ENCODE measurements at places on chromosomes 7 and 10.

- no peak for DNase-seq
Measured at GRCh38 chr10:79560160-79560709, at the start of gene SFTPA2. SFTPA2 (minus strand) TSS chr10:79560407; CDS start chr10:79559483, 924 bp downstream.

- no peak for DNase-seq
Measured at GRCh38 chr10:8069627-8070026, 15.1 kb downstream of the GATA3 start.

- no peak for DNase-seq
Measured at GRCh38 chr7:103795107-103795506, 194.4 kb downstream of the RELN start.

DNA sequence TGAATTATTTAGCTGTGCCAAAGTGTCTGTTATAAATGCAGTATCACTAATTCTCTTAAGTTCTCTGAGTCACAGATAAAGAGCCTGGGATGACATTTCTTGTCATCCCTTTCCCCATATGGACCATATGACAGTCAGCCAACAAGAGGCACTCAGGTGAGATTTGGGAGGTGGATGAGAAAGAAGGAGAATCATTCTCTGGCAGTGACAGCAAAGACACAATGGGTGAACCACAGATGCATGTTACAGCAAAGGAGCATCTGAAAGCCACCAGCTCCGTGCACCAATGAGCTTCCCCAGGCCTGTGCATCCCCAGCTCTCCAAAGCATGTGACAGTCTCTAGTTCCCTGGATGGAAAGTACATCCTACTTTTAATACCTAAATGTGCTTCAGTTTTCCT is 10.8 kb downstream of the GIMAP6 start:
- no peak for DNase-seq

DNA sequence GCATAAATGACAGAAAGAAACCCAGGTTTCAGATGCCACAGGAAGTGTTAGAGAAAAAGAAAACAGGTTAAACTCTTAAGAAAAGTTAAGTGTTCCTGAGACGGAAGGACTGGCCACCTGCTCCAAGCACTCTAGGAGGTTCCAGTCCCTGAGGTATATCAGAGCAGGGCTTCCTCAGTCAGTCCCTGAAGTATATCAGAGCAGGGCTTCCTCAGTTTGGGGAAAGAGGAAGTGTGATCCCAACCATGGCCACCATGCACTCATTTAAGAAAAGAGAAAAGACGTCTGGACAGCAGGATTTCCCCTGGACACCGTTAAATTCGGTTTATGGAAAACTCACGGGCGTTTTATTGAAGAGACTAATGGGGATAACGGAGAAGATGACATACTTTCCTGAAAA is 133.4 kb upstream of the PFKP start:
- no peak for DNase-seq

DNA sequence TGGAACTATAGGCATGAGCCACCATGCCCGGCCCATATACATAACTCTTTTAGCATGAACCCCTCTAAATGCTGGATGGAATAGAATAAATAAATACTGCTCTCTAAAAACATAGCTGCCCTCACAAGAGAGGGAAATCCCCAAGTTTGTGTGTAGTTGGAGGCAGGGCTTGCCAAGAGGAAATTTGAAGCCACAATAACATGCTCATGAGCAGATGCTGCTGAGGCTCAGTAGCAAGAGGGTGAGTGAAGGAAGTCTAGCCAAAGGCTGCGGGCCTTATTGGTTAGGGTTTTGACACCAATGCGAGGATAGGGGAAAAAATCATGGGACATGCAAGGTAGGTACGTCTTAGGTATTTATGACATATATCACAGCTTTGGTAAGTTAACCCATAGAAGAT is 17.3 kb downstream of the TPK1 start:
- no peak for DNase-seq

- no peak for DNase-seq
Measured at GRCh38 chr10:16943295-16944285, 126.4 kb upstream of the RSU1 start.

DNA sequence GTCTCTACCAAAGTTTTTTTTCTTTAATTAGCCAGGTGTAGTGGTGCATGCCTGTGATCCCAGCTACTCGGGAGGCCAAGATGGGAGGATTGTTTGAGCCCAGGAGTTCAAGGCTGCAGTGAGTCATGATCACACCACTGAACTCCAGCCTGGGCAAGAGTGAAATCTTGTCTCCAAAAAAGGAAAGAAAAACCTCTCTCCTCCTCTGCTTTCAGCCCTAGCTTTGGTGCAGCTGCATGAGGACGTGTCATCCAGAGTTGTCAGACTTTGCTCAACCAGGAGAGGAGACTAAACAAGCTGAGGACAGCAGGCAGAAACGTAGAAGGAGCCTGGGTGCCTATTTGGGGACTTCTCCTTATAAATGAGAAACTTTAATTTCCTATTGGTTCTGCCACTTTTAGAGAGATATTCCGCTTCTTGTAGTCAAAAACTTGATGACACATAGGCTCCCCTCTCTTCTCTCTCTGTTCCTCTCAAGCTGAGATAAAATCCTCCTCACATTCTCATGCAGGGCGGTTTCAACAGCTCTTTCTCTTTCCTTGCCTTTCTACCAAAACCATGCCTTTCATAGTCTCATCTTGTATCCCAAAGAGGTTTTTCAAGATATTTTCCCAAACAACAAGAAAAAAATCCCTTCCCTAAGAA is 205.4 kb downstream of the ARHGAP12 start:
- no peak for DNase-seq

- no peak for DNase-seq
Measured at GRCh38 chr7:37352974-37353948, 95.4 kb downstream of the ELMO1 start.

DNA sequence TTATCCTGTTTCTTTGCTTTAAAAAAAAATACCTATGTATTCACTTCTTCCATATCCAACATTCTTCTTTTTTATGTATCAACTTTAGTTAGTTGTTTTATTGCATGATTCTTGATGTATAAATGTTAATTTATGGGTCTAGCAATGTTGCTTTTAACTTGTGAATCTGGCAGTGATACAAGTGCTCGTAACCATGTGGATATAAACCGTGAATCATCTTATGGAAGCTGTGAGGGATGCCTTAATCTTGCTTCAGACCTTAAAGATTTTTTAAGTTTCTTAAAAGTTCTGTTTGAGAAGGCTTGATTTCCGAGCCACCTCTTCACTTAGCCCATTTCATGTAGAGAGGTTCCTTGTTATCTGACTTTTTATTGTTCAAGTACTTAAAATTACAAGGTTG is 25.9 kb downstream of the HELLS start:
- no peak for DNase-seq

GRCh38 chr10:44258019-44258418 is 126.9 kb downstream of the CXCL12 start:
- no peak for DNase-seq

GRCh38 chr7:21585070-21585724 is 42.4 kb downstream of the DNAH11 start:
- DNase-seq: no peak

- no peak for DNase-seq
Measured at GRCh38 chr10:113027230-113027573, 77.2 kb downstream of the TCF7L2 start.

DNA sequence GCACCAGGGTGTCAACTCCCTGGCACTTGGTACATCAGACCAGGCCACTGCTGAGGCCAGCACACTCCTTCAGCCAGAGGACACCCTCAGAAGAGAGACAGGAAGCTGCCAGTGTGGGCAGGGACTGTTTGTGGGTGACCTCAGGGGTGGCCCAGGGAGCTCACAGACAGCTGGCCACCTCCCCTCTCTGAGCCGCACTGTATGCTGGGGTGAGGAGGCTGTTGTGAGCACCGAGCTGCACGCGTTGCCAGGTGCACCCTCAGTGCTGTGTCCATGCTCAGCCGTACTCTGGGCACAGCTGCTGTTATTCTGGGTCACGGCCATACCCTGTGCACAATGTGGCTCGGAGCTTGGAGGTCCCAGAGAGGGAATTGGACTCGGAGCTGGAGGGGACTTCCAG is 61.5 kb upstream of the NANOS1 start:
- no peak for DNase-seq

- no peak for DNase-seq
Measured at GRCh38 chr7:120218712-120219111, 54.3 kb upstream of the KCND2 start.

GRCh38 chr10:104580774-104581675 is 60.1 kb upstream of the SORCS3 start:
- no peak for DNase-seq

Data from cerebellar nuclear complex (tissue), 1 donor.